ENCODE measurements at places on chromosomes 4 and X.

DNA sequence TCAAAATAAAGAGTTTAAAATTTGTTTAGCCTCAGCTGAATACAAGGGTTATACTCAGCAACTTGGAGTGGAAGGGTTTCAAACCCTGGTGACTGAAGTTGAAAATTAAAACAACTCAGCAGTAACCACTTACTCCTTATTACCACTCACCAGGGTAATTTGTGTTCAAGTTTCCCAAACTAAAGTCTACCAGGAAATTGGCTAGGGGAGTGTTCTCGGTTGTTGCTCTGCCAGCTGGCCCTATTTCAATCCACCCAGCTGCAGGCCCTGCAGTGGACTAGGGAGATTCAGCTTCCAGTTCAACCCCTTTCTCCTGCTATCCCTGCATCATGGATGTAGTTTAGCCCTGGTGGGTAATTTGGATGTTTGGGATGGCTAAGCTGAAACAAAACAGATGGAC is 37.8 kb upstream of the EXOC1L start:
- no peak for DNase-seq

GRCh38 chr4:82618103-82618720 is 56.4 kb upstream of the TMEM150C start:
- DNase-seq = no peak

DNA sequence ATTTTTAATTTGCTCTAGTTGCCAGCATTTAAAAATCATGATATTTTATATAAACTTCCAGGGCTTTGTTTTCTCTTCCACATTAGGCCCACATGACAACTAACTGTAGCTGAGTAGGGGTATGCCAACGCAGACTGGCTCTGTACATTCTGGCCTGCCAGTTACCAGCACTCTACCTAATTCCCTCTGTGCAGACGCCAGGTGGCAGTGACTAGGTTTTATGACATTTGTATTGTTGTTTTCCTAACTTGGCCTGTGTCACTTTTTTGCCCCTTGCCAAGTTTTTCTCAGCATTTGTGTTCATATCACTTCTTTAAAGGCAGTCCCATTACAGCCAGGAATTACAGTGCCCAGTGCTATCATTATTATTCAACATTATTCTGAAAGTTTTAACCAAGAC is 347.5 kb downstream of the NKX6-1 start:
- no peak for DNase-seq

GRCh38 chr4:94036964-94037363 is 170.7 kb upstream of the SMARCAD1 start:
- peak; percentile 12 for DNase-seq

DNA sequence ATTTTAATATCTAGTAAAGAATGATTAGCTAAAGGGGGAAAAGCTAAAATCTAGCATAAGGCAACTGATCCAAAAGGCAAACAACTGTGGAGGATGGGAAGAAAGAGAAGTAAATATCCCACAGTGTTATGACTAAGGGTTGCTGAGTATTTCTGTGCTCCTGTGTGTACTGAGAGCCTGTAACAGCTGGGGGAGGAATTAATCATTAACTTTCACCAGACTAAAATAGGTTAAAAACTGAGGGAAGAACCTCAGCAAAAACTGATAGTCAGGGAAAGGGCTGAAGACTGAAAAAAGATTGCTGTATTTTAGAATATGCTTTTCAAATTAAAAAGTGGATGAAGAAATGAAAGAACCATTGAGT is 365.9 kb downstream of the CXXC4 start:
- DNase-seq = no peak

Data from iPS-NIHi11 (cell line).